ENCODE measurements at places on chromosomes 5 and 9.

- DNase-seq, result no peak
Observed at GRCh38 chr5:174518512-174518911, 205.9 kb upstream of the MSX2 start.

- no peak for DNase-seq
Observed at GRCh38 chr9:127803507-127804352, 1.0 kb downstream of the FPGS start.

- DNase-seq, result no peak
Observed at GRCh38 chr5:135100011-135100410, 66.0 kb upstream of the PITX1 start.

GRCh38 chr5:38607930-38608564, 51.6 kb upstream of the LIFR start:
- DNase-seq, result no peak

All from amniotic stem cell (primary cell).